Activated naive CD4-positive, alpha-beta T cell (primary cell): ENCODE measurements at places on chromosomes 1 and 21.
A peak's percentile ranks its signal among the peaks of the same experiment; 100 is the strongest.

DNA sequence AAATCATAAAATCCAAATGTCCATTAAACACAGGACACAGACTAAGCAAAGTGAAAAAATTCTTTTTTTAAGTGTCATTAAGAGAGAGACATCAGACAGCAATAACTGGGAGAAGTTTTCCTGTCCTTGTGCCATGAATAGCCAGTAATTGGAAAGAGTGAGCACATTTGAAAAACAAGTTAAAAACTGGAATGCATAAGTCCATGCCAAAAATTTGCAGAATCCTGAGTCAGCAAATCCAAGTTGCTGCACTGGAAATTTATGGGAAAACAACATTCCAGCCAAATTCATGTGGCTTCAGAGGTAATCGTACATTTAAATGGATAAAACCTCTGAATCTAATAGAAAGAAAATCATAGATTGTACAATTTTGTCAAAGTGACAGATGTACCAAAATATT lies 291.4 kb downstream of the LRRC40 start:
- DNase-seq: no peak

DNA sequence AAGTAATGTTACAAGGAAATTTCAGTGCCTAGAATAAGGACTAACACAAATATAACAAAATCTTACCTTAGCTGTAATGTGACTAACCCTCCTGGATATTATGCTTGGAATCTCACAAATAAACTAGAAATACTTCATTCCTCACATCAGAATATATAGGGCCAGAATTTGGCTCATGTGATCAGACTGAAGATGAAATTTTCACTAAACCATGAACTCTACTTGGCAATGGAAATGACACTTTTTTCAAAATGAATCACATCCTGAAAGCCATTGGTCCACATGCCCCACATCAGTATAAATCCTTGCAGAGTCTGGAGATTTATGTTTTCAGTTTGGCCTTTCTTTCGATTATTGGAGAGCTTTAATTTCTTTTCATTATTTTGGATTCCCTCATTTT lies 227.8 kb downstream of the NRIP1 start:
- no peak for DNase-seq

- no peak for DNase-seq
These were observed 15.3 kb upstream of the OR2M4 start for GRCh38 chr1:248215880-248216279.

- no peak for DNase-seq
These were observed 77.6 kb upstream of the CACYBP start for GRCh38 chr1:174922121-174922520.

- no peak for DNase-seq
These were observed 1.5 kb downstream of the ITSN1 start for GRCh38 chr21:33643658-33644311.

- DNase-seq: no peak
These were observed 19.6 kb downstream of the BACH1 start for GRCh38 chr21:29318354-29318753.

GRCh38 chr1:49050041-49050440 lies 273.4 kb upstream of the BEND5 start:
- no peak for DNase-seq

DNA sequence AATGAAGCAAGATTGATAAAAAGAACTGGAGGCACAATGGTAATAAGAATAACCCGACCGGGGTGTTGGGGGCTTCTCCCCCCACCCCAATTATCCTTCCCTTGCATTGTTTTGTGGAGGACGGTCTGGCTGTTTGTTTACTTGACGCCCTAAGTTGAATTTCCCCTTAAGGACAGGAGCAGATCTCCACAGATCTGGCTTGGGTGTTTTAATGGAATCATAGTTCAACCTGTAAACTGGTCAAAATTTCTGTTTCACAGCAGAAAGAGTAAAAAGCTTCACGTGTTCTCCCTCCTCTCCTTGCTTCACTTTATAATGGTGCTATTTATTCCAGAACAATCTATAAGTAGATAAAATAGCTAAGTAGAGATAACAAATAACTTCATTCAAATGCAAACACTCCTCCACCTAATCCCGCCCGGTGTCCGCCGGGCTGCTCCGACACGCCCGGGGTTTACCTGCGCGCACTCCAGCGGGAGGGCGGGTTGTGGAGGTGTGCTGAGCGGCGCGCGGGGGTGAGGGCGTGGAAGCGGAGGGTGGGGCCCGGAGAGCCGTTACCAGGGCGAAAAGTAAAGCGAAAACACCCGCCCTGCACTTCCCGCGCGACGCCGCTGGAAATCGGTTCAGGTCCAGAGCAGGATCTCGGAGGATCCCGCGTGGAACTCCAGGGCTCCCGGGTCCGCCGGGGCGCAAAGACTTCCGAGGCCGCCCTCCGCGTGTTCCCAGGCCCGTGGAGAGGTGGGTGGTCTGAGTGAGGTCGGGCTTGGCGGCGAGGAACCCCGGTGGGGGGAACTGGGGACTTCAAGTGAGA lies 2.0 kb upstream of the ATF3 start:
- DNase-seq: peak; percentile 11

DNA sequence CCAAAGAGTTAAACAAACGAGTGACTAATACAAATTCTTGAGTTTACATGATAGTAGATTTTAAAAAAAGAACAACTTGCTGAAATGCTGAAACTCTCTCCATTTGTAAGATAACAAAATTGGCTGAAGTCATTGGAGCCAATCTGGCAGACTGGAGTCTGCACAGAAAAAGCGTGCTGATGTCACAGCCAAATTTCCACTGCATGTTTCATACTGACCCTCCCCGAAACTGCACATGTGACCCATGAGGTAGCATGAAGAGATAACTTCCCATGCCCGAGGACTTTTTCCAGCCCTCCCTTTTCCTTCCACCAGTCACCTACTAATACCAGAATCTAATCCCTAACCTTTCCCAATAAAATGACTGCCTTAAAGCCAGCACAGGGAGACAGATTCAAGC lies 1.2 kb upstream of the LELP1 start:
- no peak for DNase-seq

GRCh38 chr1:244239261-244239770 lies 188.2 kb downstream of the ZBTB18 start:
- no peak for DNase-seq

GRCh38 chr21:42406866-42407265 lies 3.2 kb downstream of the UBASH3A start:
- DNase-seq: no peak

- no peak for DNase-seq
These were observed 5.8 kb downstream of the CAPZB start for GRCh38 chr1:19479351-19480120.

DNA sequence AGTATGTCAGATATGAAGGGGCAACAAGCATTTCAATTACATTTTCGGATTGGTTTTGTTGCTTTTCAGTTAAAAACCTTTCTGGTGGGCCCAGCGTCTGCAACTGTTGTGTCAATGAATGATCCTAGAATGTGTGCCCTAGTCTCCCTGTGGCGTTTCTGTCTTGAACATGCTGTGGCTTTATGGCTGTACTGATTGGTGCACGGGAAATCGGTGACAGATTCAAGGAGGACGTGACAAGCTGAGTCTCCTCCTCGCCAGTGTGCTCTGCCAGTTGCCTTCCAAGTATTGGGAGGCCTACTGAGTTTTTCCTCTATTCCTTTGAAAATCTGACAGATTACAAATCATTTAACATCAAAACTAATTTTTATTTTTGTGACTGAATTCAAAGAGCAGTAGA lies 127.6 kb downstream of the ZP4 start:
- DNase-seq: no peak

DNA sequence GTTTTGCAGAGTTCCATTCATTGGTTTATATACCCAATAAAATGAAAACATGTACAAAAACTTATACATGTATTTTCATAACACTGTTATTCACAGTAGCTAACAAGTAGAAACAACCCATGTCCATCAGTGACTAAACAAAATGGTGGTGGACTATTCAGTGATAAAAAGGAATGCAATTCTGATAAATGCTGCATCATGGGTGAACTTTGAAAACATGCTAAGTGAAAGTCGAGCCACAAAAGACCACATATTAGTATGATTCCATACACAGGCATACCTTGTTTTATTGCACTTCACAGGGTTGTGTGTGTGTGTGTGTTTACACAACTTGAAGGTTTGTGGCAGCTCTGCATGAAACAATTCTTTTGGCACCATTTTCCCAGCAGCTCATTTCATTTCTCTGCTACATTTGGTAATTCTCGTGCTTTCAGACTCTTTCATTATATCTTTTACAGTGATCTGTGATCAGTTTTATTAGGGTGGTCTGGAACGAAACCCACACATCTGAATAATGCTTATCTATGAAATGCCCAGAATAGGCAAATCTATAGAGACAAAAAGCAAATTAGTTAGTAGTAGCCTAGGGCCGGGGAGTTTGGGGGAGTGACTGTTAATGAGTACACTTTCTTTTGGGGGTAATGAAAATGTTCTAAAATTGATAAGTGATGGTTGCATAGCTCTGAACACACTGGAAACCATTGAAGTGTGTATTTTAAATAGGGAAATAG lies 27.2 kb downstream of the RNF11 start:
- no peak for DNase-seq

DNA sequence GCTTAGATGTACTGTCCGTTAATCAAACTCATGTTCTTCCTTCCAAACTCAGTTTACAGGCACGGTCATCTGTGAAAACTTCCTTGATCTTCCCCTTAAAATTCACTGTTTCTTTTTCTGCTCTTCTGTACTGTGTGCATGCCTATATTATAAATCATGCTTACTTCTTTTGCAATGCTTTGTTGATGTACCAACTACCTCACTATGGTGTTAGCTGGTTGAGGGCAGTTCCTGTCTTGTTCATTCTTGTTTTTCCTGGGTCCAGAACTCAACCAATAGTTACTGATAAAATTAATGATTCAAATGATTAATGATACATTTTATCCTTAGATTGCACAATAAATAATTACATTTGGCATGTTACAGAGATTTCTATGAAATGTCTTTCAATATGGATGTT lies 163.8 kb downstream of the CHRM3 start:
- no peak for DNase-seq

GRCh38 chr1:63686696-63687095 lies 87.1 kb upstream of the ROR1 start:
- no peak for DNase-seq

DNA sequence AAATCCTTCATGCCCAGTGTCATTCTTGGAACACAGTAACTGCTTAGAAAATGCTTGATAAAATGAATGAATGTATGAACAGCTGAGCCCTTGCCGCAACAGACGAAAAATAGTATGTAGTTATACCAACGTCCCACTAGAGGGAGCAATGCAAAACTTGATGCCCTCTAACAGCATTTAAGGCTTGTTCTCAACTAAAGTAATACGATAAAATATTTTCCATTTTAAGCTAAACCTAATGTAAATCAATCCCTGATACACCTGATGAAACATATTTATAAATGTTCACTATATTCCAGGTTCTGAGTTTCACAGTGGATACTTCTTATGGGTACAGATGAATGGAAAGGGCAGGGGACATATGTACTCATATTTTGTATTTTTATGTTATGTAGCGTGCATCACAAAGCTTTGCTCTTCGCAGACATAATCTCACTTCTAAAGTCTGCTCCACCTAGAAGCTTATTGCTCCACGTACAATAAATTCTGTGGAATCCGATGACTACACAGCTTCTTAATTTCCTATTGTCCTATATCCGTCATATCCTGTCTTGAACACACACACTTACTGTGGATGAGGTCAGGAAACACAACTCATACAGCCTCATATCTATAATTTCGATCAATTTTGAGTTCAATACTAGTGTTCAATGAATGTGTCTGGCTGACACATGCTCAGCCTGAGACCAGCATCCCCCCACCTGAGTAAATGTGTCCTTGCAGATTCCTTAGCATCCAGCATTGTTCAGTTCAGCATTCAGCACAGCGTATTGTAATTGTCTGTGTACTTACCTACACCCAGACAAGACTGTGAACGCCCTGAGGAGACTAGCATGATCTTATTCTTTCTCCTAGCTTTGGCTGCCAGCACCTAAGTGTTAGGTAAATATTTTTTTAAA lies 4.4 kb upstream of the UTP25 start:
- no peak for DNase-seq

GRCh38 chr21:45871616-45872236 lies 109.8 kb upstream of the COL6A1 start:
- no peak for DNase-seq

DNA sequence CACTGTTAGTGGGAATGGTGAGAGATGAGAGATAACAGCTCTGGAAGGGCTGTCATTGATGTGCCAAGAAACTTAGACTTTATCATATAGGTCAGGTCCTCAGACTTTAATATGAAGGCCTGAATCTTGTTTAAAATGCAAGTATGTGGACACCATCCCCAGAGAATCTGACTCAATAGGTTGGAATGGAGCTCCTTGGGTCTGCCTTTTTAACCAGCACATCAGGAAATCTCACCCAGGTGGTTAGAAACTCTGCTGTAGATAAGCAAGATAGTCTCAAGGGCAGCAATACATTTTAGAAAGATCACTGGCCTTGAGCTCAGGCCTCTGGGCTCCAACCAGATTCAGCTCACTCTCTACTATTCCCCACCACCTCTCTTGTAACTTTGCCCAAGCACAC lies 180.4 kb downstream of the SLC44A5 start:
- DNase-seq: no peak

GRCh38 chr1:227362039-227362438 lies 43.7 kb upstream of the CDC42BPA start:
- no peak for DNase-seq
